ENCODE measurements at places on chromosomes 3 and 15.

GRCh38 chr15:62875626-62876021, 166.9 kb upstream of the TPM1 start:
- DNase-seq = no peak

GRCh38 chr3:72303926-72304325, 519.0 kb upstream of the PROK2 start:
- no peak for DNase-seq

DNA sequence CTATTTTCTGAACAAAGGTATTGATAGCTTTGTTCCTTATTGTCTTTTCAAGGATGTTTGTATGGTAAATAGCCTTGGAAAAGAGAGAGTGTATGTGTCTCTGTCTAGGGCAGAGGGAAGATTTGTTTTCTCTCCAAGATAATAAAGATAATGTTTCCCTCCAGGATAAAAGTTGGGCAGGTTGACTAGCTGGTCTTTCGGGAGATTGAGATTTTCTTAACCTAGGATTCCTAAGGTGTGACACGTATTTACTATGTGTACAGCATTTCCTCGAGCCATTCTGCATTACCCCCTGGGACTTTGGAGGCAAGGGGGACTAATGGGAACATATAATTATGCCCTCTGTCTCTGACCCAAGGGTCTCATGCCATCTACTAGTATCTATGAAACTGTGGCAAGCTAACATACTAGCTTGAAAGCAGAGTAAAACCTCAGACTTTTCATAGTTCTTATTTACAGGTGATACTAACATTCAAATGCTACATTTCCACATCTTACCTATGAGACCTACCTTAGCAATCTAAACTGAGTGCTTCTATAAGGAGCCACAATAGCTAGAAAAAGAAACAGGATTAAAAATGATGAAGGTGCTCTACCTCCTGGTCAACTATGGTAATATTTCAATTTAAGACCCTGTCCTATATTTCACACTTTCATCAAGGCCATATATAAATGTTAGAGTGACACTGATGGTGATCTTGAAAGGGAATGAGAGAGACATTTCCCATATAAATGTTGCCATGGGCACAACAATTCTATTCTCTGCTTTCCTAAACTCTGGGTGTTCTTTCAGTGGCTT, 252.9 kb upstream of the CBLB start:
- no peak for DNase-seq

- no peak for DNase-seq
Observed at GRCh38 chr15:59312205-59312604, 60.5 kb downstream of the MYO1E start.
